ENCODE measurements at places on chromosomes 1 and 21.

- H3K27me3 ChIP-seq: no peaks in the 10 kb centered on the region
- no peaks in the 10 kb centered on the region for H3K4me1 ChIP-seq
- DNase-seq: peak; percentile 35
- H3K4me3 ChIP-seq: no peak overlapping the region
These were observed 396.6 kb downstream of the NPHP4 start for GRCh38 chr1:5595531-5596170.

DNA sequence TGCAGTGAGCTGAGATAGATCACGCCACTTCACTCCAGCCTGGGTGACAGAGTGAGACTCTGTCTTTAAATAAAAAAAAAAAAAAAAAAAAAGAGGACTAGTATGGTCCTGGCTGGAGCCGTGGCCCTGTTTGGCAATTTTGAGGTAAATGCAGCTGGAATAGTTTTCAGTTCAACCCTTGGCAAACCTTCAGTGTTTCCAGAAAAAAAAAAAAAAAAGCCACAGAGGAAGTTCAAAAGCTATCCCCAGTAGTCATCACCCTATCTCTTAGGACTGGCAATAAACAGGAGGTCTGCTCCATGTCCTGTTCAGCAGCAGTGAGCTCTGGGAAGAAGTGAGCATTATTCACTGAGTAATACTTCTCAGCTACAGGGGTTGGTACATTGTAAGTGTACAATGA, 56.8 kb upstream of the ERRFI1 start:
- H3K36me3 ChIP-seq: no peaks in the 10 kb centered on the region
- H3K27ac ChIP-seq: no peak overlapping the region
- no peak overlapping the region for H3K4me3 ChIP-seq
- no peaks in the 10 kb centered on the region for H3K27me3 ChIP-seq

GRCh38 chr1:193070386-193070753, 11.0 kb downstream of the RO60 start:
- H3K4me3 ChIP-seq: no peak overlapping the region
- H3K4me1 ChIP-seq: peaks cover 16% of the 10 kb centered on the region
- no peak overlapping the region for H3K27ac ChIP-seq
- no peak for DNase-seq
- peaks cover 14% of the 10 kb centered on the region for H3K27me3 ChIP-seq

DNA sequence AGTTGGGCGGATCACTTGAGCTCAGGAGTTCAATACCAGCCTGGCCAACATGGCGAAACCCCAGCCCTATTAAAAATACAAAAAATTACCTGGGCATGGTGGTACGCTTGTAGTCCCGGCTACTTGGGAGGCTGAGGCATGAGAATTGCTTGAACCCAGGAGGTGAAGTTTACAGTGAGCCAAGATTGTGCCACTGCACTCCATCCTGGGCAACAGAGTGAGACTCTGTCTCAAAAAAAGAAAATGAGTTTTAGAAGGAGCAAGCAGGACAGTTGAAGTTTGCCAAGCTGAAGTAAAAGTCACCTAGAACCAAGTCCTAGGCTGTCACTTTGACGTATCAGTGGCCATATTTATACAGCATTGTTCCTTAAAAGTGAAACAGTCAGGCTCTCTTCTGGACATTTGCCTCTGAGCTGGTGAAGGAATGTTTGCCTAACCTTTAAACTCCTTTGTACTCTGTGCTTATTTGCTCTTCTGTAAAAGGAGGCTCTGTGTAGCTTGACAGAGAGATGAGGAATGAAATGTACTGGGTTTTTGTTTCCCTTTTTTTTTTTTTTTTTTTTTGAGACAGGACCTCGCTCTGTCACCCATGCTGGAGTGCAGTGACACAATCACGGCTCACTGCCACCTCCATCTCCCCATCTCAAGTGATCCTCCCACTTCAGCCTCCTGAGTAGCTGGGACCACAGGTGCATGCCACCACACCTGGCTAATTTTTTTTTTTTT, 2.8 kb downstream of the RAB4A start:
- H3K27ac ChIP-seq: no peak overlapping the region
- no peaks in the 10 kb centered on the region for H3K36me3 ChIP-seq
- H3K4me3 ChIP-seq: no peak overlapping the region
- DNase-seq: no peak
- no peaks in the 10 kb centered on the region for H3K4me1 ChIP-seq
